ELF-1 (cell line): ENCODE measurements at places on chromosomes 6 and 20.

DNA sequence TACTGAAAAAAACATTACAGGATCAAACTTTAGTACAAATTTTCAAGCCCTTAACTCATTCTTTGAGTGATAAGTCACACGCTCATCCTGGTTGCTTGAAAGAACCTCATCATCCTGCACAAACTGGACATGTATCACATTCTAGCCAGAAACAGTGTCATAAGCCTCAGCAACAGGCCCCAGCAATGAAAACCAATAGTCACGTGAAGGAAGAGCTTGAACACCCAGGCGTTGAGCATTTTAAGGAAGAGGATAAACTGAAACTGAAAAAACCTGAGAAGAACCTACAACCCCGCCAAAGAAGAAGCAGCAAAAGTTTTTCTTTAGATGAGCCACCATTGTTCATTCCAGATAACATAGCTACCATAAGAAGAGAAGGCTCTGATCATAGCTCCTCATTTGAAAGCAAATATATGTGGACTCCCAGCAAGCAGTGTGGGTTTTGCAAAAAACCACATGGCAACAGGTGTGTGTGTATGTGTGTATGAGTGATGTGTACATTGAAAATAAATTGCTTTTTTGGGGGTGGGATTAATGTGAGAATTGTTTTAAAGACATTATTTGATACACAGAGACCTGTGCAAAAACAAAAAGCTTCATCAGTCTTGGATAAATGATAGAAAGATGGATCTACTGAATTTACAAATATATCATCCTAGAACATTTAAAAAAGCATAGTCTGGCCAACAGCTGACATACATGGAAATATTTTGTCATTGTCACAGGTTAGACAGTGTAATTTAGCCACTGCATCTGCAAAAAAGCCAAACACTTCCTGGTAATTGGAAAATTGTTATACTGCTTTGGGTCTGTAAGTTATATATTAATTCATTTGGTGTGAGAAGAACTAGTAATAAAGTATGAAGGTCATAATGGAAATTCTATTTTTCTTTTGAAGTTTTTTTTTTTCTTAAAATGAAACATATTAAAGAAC lies 50.1 kb downstream of the PHF3 start:
- DNase-seq, result no peak

DNA sequence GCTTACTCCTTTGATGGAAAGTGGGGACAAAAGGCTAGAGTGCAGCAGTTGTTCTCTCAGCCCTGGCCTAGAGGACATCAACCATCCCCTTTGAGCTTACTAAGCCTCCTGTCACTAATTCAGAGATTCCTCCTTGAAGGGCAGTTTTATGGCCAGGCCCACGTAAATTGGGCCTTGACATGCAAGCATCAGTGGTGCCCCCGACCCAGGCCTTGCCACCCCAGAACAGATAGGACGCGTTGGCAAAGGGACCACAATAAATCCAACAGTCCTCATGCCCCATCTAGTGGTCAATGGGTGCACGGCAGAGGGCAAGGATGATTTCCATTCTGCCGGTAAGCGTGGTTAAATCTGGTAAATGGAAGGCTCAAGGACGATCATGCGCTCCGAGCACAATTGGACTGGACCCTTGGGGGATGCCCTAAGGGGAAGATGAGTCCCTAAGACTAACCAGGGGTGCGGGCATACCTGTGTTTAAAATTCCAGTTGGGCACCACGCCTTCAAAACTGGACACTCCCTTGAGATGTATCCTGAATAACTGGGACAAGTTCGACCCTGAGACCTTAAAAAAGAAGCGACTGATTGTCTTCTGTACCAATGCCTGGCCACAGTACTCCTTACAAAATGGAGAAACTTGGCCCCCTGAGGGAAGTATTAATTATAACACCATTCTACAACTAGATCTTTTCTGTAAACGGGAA lies 32.6 kb downstream of the CEP85L start:
- DNase-seq, result peak; percentile 66

GRCh38 chr6:31861919-31862343 lies 690 bp downstream of the NEU1 start:
- no peak for DNase-seq

DNA sequence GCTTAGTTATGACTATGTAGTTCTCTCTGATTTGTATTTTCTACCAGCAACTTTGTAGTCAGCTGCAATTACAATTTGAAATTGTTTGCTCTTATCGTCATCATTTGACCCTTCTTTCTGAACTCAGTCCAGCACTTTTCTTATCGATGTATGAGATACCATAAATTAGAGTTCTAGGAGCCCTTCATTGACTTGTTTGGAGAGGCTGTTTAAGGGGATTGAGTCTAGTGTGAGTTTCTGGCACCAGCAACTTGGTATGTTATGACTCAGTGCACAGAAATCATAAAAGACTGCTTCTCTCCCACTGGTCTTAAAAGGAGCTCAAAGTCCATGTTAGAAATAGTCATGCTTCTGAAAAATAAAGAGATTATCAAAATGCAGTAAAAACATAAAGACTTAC lies 190.3 kb downstream of the TENT5A start:
- no peak for DNase-seq

DNA sequence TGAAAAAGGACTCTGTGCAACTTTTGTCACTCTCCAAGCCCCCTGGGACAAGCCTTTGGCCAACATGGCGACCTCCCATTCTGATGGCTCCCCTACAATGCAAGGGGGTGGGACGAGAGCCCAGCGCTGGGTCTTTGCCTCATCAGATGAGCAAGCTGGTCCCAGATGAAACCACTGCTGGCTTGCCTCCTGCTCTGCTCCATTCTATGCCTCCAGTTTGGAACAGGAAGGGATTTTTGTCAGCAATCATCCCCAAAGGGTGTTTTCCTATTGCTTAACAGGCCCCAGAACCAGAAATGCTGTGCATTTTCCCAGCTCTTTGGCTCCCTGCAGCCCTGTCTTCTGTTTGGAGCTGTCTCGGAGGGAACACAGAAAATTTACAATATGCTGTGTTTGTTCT lies 412.7 kb downstream of the MAFB start:
- peak; percentile 38 for DNase-seq

DNA sequence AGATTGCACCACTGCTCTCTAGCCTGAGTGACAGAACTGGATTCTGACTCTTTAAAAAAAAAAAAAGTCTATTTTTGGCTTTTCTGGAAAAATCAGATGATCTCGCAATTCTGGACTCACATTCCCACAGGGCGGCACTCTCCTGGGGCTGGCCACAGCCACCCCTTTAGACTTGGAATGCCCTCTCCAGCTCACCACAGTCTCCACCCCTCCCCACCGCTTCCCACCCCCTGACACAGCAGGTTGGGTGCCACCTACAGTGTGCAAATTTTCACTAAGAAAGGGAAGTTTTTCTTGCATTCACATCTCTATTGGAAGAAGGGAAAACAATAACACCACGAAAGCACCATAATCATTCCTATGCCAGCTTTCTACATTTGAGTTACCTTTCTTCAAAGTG lies 15.4 kb downstream of the PDRG1 start:
- no peak for DNase-seq

- no peak for DNase-seq
These were observed 516.9 kb downstream of the TFAP2B start for GRCh38 chr6:51335543-51335942.

- DNase-seq, result no peak
These were observed 10.9 kb upstream of the MYB start for GRCh38 chr6:135170238-135170637.

DNA sequence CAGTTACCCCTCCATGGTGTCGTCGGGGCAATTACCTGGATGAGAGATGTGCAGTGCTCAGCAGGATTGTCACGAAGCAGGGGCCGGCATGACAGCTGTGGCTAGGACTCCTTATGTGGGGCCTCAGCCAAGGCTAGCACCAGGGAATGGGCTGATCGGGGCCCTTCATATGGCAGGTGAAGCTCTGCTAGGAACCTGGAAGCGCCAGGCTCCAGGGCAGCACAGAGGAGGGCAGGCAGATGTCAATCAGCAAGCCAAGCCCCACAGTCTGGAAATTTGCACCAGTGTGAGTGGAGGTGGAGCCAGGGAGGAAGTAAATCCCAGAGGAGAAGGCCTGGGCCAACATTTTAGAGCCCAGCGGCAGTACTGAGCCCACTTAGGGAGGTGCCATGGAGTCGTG lies 21.2 kb downstream of the SYNDIG1 start:
- DNase-seq, result no peak

- DNase-seq, result no peak
These were observed 119.4 kb upstream of the TSHZ2 start for GRCh38 chr20:52852714-52853113.

GRCh38 chr6:133590814-133591213 lies 298.1 kb upstream of the TCF21 start:
- DNase-seq, result no peak

DNA sequence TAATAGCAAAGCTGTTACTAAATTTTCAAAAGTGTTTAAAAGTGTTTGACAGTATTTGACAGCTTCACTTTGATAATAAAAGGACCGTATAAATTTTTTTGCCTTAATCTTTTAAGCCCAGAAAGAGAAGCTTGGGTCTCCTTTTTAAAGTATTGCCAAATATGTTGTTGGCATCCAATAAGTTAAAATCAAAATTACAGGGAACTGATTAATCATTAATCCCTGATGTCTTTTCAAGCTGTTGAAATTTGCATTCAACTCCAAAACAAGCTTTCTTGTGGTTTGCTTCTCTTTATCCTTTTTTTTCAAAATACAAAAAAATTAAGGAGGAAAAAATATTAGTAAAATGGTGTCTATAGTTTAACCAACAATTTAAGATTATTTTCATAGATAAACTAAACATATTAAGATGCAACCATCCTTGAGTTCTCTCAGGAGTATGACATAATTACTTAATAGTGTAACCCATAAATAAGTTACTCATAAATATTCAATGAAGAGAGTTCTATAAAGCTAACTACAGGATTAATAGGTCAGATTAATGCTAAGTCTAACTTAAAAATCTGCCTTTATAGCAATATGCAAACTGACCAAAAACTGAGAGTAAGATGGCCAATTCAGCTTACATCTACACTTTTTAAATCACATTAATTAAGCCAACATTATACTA lies 27.0 kb upstream of the CALHM6 start:
- DNase-seq, result no peak

GRCh38 chr20:62533591-62534495 lies 58.0 kb upstream of the GATA5 start:
- DNase-seq, result no peak

GRCh38 chr6:100880149-100880852 lies 828 bp downstream of the ASCC3 start:
- no peak for DNase-seq

- DNase-seq, result no peak
These were observed 69.6 kb upstream of the HDGFL1 start for GRCh38 chr6:22499815-22500214.

DNA sequence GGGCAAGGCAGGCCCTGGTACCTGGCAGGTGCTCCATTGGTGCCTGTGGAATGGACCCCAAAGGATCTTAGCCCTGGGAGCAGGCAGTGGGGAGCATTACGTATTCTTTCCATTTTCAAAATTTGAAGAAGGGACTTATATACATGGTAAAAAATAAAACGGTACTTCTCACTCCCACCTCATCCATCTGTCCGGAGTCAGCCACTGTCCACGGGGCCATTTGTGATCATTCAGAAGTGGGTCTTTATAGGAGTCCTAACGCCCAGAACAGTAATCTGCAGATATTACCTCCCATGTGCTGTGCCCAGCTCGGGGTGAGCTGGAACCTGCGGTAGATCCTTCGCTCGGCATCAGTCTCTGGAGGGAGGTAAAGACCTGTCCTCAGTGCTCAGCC lies 110.4 kb downstream of the SYCP2 start:
- DNase-seq, result no peak

- peak; percentile 58 for DNase-seq
These were observed 144.1 kb downstream of the MTHFD1L start for GRCh38 chr6:151009576-151009975.

- no peak for DNase-seq
These were observed 129.2 kb upstream of the SNX9 start for GRCh38 chr6:157693867-157694266.

- no peak for DNase-seq
These were observed 17.3 kb upstream of the PCMTD2 start for GRCh38 chr20:64238115-64238825.

DNA sequence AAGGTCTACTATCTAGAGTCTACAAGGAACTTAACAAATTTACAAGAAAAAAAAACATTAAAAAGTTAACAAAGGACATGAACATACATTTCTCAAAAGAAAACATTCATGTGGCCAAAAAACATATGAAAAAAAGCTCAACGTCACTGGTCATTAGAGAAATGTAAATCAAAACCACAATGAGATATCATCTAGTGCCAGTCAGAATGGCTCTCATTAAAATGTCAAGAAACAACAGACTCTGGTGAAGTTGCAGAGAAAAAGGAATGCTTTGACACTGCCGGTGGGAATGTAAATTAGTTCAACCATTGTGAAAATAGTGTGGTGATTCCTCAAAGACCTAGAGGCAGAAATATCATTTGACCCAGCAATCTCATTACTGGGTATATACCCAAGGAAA lies 48.3 kb downstream of the OGFRL1 start:
- DNase-seq, result no peak

DNA sequence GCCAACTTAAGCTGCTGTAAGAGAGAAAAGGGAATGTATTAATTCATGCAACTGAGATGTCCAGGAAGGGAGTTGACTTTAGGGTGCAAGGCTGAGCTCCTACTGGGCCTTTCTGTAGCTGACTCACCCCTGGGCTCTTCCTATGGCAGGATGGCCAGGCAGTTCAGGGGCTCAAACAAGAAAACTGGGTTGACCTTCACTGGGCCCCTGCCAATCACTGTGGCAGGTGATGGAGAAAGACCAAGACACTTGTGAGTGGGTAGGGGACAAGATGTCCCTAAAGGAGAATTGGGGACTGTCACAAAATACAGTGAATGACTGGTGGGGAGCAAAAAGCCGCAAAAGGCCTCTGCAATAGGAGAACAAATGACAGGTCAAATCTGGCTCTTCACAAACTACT lies 21.5 kb upstream of the RALGAPA2 start:
- no peak for DNase-seq

DNA sequence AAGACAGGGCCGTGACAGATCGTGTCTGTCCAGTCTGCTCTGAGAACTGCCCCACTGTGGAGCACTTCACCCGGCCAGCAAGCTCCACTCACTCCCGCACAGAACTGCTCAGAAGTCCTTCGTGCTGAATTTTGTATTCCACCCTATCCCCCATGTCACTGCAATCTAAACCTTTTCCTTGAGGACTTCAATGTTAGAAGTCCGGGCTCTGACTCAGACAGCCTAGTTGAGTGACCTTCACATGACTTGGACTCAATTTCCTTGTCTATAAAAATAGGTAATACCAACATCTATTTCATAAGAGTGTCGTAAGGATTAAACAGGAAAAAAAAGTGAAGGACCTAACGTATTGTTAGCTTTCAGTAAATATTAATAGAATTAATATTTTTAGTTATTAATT lies 161.6 kb downstream of the QRSL1 start:
- DNase-seq, result no peak

DNA sequence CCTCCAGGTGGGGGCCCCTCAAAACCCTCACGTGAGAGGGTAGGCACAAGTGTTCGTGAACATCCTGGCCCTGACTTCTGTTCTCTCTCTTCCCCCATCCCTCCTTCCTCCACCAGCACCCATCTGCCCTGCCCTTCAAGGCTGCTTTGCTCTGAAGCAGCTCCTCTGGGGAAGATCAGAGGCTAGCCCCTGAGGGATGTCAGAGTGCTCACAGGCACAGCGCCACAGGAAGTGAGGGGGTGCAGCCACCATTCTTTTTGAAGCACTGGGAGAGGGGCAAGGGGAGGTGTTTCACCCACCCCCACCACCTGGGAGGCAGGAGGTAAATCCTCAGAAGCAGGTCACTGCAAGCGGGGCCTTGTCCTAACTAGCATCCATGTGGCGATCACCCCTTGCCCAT lies 11.4 kb downstream of the MOCS1 start:
- no peak for DNase-seq
